ENCODE measurements at places on chromosomes 4 and X.

DNA sequence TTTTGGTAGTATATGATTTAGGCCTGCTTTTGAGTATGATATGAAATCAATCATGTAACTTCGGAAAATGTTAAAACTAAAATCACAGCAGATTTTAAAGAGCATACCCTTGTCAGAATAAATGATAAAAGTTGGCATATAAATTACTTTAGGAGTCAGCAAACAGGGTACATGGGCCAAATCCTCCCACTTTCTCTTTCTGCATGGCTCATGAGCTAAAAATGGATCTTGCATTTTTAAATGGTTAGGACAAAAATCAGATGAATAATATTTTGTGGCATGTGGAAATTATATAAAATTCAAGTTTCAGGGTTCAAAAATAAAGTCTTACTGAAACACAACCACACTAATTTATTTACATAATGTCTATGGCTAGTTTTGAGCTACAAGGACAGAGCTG lies 214.9 kb downstream of the GASK1B start:
- no peak for DNase-seq

- no peak for DNase-seq
These were observed 8.9 kb downstream of the WWC2 start for GRCh38 chr4:183107891-183108459.

GRCh38 chrX:1086444-1087409 lies 125.7 kb downstream of the CRLF2 start:
- DNase-seq: no peak

DNA sequence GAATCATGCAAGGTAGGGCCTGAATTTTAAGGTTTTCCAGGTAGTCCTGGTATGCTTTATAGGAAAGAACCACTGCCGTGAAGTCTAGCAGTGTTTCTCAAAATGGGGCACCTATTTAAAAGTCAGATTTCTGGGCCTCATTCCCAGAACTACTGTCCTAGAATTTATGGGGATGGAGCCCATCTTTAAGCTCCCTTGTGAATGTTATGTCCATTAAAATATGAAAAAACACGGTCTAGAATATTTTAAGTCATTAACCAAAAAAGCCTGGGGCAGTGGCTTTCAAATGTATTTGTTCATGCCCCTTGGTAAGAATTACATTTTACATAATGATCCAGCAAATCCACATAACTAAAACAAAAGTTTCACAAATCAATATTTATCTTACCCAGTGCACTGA lies 35.4 kb downstream of the GK start:
- no peak for DNase-seq

- no peak for DNase-seq
These were observed 369.8 kb downstream of the UNC5C start for GRCh38 chr4:95178938-95179337.

DNA sequence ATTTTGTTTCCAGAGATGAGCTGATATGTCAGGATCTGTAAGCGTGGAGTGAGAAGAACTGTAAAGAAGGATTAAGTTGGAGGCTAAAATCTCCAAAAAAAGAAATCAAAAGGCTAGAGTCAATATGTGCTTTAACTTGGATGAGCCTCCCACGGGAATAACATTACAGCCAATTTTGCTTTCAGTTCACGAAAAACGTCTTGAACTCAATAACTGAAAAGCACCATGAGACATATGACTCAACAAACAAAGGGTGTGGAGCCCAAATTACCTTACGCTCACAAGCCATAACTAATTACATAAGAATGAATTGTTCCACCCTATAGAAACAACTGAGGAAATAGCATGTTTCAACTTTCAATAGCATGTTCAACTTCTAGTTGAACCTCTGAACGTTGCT lies 22.3 kb downstream of the TMPRSS11D start:
- DNase-seq: no peak

GRCh38 chr4:8506006-8506372 lies 65.4 kb downstream of the TRMT44 start:
- DNase-seq: no peak

GRCh38 chr4:742096-742741 lies 36.6 kb downstream of the PCGF3 start:
- no peak for DNase-seq

DNA sequence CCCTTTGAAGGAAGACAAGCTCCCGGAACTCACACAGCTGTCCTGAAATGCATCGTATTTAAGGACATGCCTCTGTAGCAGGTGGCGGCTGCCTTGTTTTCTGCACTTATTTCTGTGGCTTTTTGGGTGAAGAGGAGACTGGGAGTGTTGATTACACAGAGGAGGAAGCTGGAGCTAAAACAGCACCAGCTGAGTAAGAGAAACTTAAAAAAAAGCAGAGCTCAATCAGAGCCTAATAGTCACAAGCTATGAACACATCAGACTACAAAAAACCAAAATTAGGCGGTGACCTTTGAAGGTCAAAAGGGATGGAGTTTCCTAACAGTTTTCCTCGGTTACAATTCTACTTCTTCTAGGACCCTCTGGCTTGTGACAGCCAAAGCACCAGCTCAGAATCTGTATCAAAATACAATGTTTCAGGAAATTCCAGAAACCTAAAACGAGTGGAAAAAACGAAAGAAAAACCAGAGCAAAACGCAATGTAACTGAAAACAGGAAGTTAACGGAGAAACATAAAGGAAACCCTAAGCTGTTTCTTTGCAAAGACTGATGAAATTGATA lies 13.5 kb downstream of the PRKX start:
- peak; percentile 40 for DNase-seq

GRCh38 chrX:19857131-19857530 lies 30.3 kb downstream of the SH3KBP1 start:
- no peak for DNase-seq

- peak; percentile 74 for DNase-seq
These were observed 53.2 kb downstream of the C4orf51 start for GRCh38 chr4:145732895-145733880.

Data from immature natural killer cell (primary cell).